AG04450 (cell line): ENCODE measurements at places on chromosomes 4 and X. TPM values are rescaled to one million over a fixed set of nuclear protein-coding genes. Genes with fewer than 3 reads are reported as not detected.

The CYTL1 gene
- 26.3 and 30.0 TPM in 2 replicates for polyA plus RNA-seq

The RENBP gene
- 0.14 and 0.16 TPM in 2 replicates for polyA plus RNA-seq

The TMSB15A gene
- polyA plus RNA-seq = 22.6 and 35.6 TPM in 2 replicates

The STK32B gene
- polyA plus RNA-seq = 4.0 and 4.3 TPM in 2 replicates
